ENCODE measurements at places on chromosomes 16 and 17. TPM values are rescaled to one million over a fixed set of nuclear protein-coding genes. Genes with fewer than 3 reads are reported as not detected.

The MT1A gene
- 0.60 TPM for polyA plus RNA-seq

DNA sequence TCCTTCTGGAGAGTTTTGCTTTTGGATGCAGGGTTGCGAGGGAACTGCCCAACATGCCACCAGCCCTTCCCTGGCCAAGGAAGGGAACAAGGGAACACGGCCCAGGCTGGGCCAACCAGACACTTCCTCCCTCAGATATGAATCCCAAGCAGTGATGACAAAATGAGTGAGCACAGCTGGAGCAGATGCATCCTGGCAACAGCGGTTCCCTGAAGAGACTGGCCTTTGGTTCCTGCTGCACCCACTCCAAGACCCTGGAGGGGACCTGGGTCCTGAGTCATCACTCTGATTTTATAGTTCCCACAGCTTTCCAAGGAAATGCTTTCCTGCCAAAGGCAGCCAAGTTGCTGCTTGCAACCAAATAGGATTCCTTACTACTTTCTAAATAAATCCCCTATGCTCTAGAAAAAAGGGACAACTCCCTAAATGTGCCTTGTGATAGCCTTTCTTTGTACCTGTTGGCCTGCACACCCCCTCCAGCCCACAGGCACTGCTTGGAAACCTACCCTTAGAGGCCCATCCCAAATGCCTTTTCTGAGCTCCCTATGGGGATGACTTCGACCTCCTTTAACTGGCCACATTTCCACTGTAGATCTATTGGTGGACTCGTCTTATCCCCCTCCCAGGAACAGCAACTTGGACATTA lies 5.3 kb downstream of the ST3GAL2 start:
- peak; percentile 87 for DNase-seq

- no peak for DNase-seq
Measured at GRCh38 chr16:6018848-6019489, 921.4 kb upstream of the EEF2KMT start.

The MAP3K14 gene
- 21.7 TPM for polyA plus RNA-seq

- DNase-seq: peak; percentile 23
Measured at GRCh38 chr17:45702666-45703266, 81.4 kb upstream of the CRHR1 start.

DNA sequence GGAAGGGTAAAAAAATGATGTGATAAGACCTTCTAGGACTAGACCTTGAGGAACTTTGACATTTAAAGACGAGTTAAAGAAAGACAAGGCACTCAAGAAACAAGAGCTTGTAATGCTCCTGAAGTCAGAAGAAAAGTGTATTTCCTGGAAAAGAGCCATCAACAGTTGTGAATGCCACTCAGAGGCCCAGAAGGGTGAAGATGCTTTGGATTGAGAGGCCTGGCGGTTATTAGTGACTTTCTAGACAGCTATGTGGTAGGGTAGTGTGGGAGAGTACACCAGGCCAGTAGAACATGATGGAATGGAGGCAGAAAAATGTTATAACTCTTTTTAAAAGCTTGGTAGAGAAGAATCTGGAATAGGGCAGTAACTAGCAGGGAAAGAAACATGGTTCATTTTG lies 34.1 kb upstream of the ANKFN1 start:
- DNase-seq: no peak

GRCh38 chr17:58402679-58403078 lies 14.7 kb downstream of the RNF43 start:
- no peak for DNase-seq

The TXNDC17 gene
- 518 TPM for polyA plus RNA-seq

DNA sequence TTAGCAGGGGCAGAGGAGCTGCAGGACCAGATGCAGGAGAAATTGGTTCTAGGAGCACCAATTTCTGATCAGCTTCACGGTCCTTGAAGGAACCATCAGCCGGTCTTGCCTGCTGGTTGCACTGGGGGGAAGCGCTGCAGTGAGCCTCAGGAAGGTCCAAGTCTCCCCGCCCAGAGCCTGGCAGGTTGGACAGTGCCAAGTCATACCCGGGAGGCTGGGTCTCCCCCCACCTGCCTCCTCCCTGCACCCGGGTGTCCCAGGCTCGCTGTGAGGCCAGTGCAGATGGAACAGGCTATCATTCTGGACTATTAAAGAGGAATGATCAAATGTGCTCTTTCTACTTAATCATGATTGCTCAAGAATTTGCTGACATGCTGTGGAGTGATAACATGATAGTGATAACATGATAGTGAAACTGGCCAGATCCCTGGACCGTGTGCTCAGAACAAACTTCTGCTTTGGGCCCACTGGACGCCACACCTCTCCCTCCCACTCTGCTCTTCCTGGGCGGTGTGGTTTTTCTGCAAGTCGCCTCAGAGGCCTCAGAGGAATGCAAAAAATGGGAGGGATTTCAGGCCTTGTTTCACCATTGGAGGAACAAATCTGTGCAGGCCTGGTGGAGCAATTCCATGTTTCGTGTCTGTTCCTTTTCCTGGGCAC lies 236.0 kb downstream of the IRF8 start:
- DNase-seq: peak; percentile 41

GRCh38 chr16:83906683-83907082 lies 7.8 kb downstream of the MLYCD start:
- DNase-seq: peak; percentile 31

- peak; percentile 94 for DNase-seq
Measured at GRCh38 chr17:68383443-68384321, 73.6 kb downstream of the WIPI1 start.

DNA sequence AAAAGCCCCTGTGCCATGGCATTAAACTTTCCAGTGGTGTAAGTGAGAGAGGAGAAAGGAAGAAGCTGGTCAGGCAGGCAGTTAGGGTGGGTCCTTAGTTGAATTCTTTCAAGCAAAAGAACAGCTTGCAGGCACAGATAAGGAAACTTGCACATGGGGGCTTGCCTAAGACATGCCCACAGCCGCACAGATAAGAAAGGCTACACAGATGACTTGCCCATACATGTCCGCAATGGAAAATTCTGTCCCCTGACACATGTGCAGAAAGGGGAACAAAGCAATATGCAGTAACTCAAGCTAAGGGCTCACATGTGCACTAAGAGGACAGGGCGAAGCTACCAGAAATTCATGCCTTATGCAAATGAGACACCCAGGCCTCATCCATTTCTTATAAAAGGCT lies 69.9 kb downstream of the GSG1L start:
- no peak for DNase-seq

GRCh38 chr17:78495634-78496033 lies 81.6 kb downstream of the DNAH17 start:
- no peak for DNase-seq

GRCh38 chr17:80631142-80632045 lies 86.8 kb downstream of the RPTOR start:
- no peak for DNase-seq

- no peak for DNase-seq
Measured at GRCh38 chr17:80861418-80861815, 130.2 kb upstream of the CHMP6 start.

The RASL10B gene
- polyA plus RNA-seq: 4.1 TPM

DNA sequence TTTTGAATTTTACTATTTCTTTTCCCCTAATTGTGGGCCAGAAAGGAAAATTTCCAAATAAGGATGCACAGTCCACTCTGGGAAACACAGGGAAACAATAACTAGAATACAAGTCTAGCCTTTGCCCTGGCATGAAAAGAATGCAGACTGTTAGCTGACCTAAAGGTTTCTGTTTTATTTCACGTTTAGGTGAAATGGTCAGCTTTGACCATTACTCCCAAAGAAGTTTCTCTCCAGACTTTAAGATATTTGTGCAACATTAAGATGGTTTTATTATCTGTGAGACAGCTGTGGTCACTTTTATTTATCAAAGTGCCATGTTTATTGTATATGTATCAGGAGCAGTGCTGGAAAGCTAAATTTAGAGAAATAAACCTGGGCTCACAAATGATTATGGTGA lies 163.9 kb downstream of the SPECC1 start:
- DNase-seq: no peak

GRCh38 chr16:75203096-75203495 lies 3.9 kb downstream of the CTRB2 start:
- no peak for DNase-seq

The METTL26 gene
- 184 TPM for polyA plus RNA-seq

GRCh38 chr16:4689091-4689671 lies 4.2 kb upstream of the NUDT16L1 start:
- DNase-seq: no peak

DNA sequence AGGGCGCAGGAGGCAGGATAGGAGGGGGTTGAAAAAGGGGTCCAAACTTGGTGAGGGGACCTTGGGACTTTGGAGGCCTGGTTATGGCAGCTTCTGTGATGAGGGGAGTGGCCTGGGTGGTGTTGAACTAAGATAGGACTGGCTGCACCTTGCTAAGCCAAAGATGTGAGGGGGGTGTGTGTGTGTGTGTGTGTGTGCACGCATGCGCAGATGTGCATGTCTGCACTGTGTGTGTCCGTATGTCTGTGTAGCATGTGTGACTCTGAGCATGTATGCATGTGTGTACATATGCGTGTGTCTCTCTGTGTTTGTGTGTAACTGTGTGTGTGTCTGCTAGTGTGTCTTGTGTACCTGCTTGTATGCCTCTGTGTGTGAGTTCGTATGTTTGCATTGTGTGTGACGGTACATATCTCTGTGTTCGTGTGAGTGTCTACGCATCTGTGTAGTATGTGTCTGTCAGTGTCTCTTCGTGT lies 4.1 kb downstream of the SLC16A5 start:
- DNase-seq: no peak

DNA sequence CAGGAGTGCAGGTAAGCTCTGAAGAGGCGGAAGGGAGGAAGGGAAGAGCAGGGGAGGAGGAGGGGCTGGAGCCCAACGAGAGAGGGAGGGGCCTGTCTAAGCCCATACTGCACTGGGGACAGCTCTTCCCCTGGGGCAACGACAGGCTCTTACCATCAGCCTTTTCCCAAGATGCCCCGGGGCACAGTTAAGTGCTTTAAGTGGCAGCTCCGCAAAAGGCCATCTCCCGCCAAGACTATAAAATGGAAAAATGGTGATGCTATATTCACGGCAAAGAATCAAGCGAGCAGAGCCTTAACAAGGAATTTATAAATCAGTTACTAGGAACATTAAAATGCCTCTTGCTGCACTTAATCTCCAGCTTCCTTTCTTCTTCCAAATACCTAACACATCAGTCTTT lies 110.2 kb upstream of the NLRP1 start:
- no peak for DNase-seq

- DNase-seq: no peak
Measured at GRCh38 chr16:67803894-67804293, 2.5 kb downstream of the RANBP10 start.

The CIITA gene
- 0.10 TPM for polyA plus RNA-seq

GRCh38 chr16:86975445-86975844 lies 341.7 kb downstream of the C16orf95 start:
- DNase-seq: peak; percentile 95

DNA sequence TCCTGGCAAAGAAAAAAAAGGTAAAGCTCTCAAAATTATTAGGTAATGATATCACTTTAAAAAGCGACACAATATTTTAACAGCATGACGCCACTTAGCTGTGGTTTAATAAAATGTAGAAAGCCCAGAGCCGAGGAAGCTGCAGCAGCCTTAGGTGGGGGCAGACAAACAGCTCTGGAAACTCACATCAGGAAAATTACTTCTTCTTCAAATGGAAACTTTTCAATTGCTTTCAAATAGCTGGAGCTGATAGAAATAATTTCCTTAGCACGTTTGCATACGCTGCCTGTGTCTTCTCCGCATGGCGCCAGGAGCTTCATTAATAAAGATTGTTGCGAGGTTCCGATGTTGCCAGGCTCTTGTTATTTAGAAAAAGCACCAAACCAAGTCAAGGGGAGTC lies 835.3 kb upstream of the EEF2KMT start:
- DNase-seq: no peak

DNA sequence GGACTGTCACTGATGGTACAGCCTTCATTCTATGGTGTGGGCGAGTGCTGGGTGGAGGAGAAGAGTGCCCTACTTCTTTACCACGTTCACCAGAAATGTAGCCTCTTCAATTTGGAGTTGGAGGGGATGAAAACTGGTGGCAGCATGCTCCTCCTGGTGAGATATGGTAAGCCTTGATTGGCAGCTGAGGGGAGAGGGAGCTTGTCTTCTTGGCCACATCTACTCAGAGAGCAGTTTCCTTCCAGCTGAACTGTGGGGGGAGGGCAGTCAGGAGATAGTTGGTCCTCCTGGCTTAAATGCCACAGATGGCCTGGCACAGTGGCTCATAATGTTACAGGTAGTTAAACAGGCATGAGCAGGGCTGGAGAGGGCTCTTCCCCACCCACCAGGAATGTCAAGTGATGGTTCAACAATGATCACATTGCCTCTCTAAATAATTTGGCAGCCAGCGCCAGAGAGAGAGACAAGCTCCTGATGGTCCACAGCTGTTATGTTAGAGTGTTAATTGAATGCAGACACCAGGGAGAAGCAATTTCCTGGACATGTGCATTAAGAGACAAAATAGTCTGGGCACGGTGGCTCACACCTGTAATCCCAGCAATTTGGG lies 9.0 kb upstream of the MAPK3 start:
- DNase-seq: no peak

DNA sequence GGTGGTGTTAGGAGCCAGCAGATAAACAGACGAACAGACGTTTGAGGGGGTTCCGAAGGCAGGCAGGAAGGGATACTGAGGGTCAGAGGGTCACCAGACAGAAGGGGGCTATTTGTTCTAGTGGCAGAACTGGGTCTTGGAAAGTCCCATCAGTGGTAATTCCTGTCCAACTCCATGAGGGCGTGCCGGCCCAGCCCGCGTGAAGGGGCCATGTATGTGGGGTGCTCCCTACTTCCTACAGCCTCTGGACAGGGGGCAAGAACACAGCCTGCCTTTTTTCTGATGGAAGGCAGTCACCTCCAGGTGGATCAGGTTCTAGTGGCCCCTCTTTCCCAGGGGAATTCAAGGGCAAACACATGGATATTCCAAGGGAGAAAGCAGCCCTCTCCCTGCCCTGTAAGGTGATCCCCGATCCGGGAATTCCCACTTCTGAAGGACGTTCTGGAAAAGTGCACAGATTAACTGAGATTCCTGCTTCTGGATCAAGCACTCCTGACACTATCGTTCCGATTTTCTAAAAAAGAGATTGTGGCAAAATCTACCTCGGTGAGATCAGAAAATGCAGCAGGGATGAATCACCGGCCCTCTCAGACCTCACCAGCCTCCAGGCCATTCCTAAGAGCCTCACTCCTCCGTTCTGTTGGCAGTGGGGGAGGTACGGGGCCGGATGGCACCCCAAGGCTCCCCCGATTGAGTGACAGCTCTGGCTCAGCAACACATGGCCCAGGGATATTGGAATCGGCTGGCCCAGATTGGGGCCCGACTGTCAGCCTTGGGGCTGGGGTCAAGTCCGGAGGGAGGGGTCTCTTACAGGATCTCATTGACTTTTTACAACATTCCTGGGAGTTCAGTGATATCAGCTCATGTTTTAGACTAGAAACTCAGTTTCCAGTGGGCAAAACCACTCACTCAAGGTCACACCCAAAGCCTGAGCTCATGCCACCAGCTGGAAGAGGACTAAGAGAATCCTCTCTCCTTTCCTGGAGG lies 12.4 kb downstream of the STX1B start:
- DNase-seq: peak; percentile 84

- no peak for DNase-seq
Measured at GRCh38 chr17:57050306-57050705, 34.7 kb upstream of the AKAP1 start.

Data from IMR-90 (cell line).